ENCODE measurements at places on chromosomes 1 and 21.

- DNase-seq, result no peak
These were observed 3.4 kb downstream of the FAM43B start for GRCh38 chr1:20555758-20556120.

GRCh38 chr1:93668121-93668520 is 13.5 kb downstream of the BCAR3 start:
- DNase-seq, result no peak

GRCh38 chr1:113403065-113403464 is 12.8 kb downstream of the MAGI3 start:
- DNase-seq, result no peak

- DNase-seq, result no peak
These were observed at the start of gene THEM4 for GRCh38 chr1:151909167-151910149. TSS of gene THEM4 (minus strand) at chr1:151909511. CDS start at chr1:151909458, 53 bp downstream.

DNA sequence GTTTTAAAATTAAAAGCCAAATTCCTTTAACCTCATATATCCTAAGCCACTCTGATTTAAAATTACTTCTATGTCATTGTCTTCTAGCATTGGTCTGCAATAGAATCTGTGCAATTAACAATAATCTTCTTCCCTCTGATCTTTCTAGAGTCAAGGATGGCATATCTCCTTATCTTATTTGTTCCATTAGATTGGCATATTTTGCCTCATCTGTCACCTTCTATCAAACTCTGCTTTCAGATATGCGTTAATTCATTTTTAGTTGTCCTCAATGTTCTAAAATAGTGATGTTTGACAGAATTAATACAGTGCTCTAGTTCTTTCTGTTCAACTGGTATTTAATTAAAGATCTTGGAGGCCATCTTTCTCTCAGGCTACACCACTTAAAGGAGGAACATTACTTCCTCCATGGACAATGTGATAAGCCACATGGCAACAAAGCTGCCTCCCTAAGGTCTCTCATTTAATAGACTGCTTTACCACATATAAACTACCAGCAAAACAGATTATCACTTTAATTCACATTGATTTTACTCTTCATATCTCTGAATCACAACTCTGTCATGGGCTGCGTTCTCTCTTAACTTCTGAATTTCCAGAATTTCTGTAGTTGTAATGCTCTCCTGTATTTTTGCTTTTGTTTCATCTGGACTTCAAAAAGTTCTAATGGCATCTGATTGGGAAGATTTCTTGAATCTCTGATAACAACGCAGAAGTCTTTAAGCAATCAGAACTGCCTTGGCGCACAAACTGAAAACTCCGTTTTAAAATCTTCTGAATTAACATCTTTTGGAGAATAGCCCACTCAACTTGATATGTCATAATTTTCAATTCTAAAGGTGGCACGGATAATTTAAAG is 2.8 kb downstream of the NRIP1 start:
- DNase-seq, result no peak

- no peak for DNase-seq
These were observed 251.4 kb downstream of the MATN1 start for GRCh38 chr1:30472009-30472408.

GRCh38 chr1:115530407-115530806 is 111.4 kb upstream of the VANGL1 start:
- no peak for DNase-seq

DNA sequence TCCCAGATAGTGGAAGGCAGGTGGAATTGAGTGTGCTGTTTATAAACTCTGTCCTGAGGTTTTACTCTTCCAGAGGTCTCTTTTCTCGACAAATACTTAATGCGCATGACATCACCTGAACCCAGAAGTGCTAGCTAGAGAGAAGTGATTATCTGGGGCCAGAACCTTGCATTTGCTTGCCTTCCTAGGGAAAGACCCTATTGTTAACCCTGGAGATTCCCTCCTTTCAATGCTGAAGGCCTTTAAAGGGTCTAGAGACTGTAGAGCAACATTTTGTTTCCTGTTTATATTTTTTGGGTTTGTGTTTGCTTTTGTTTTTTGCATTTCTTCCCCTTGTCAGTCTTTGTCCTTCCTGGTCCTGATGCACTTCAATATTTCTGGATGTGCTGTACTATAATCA is 36.2 kb downstream of the ATP2B4 start:
- no peak for DNase-seq

- no peak for DNase-seq
These were observed 39.9 kb downstream of the SIPA1L2 start for GRCh38 chr1:232589812-232590743.

DNA sequence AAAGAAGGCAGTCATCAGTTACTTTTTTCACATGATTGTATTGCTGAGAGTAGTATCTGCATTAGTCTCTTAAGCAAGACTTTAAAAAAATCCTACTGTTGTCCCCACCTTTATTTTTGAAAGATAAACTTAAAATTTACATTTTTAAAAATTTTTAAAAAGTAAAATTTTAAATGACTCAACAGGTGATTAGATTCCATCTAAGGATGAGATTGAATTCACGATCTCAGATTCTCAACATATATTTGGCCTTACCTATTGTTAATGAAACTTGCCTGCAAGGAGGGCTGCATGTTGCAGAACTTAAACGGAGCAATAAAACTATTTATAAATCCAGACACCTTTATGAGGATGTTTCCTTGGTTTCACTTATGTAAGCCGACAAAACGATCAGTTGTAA is 75.2 kb downstream of the OLFML2B start:
- no peak for DNase-seq

- DNase-seq, result no peak
These were observed at the start of gene GJB4 for GRCh38 chr1:34759503-34760357. TSS of gene GJB4 (plus strand) at chr1:34759740. CDS start at chr1:34761255, 1,515 bp downstream.

DNA sequence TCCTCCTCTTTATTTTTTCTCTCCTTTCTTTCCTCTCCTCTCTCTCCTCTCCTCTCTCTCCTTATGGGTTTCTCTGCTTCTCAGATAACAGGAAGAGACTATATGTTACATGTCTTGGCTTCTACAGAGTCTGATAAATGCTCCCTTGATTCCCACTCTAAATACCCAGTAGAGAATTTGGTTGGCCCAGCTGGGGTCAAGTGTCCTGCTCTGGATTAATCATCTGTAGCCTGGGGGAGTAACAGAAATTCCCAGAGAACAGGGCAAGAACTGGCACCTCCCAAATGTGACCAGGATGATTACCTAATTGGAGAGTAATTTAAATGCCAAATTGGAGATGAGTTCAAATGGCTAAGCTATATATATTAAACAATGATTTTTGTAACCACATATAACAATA is 146.1 kb upstream of the LMO4 start:
- no peak for DNase-seq

DNA sequence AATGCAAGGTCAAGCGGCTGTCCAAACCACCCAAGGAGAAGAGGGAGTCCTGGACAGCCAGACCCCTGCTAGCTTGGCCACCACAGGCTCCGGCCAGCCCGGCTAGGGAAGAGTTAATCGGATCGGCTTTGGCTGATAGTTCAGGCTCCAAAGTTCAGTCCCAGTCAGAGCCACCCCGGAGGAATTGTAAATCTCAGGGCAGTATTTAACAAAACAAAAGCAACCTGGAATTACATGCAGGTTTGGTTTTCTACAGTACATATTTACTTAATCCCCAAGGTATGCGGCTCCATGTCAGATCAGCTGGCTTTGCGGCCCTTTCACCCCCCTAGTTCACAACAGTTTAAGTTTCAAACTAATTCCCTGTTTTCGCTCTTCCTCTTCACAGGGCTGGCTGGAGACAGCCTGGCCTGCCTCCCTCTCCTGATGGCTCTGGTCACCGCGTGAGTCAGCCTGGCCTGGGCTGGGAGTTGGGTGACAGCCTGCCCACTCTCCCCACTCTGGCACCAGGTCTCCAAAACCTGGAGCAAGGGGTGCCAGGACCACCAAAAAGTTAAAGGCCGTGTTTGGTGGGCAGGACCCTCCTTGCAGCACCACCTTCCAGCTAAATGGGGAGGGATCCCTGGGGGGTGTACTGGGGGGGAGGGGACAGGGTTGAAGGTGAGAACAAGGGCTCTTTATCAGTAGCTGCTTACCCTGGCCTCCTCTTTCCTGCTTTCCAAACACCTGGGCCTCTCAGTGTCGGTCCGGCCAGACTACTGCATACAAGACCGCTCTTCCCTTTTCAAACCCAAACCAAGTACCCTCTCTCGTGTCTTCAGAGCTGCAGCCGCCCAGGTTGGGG is 1.9 kb downstream of the DHRS3 start:
- DNase-seq, result no peak

DNA sequence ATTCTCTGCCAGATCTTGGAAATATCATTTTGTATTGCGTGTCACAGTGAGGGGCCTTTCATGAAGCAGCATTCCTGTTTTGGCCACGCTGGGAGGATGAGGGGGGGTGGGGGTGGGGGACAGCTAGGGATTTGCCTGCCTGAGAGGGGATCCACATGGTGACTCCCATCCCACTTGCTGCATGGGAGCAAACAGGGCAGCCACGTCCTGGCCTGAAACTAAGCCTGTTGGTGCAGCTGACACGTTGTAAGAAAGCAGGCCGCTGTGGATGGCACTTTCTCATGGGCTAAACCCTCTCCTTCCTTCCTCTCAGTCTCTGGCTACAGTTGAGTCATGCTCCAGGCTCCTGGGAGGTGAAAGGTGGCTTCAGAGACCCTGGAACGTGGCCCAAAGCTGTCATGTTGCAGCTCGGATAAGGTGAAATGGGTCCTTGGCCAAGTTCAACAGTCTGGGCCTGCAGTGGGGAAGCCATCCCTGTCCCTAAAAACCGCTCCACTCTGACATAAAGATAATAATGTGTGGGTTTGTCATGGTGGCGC is 346.7 kb upstream of the VAMP3 start:
- no peak for DNase-seq

DNA sequence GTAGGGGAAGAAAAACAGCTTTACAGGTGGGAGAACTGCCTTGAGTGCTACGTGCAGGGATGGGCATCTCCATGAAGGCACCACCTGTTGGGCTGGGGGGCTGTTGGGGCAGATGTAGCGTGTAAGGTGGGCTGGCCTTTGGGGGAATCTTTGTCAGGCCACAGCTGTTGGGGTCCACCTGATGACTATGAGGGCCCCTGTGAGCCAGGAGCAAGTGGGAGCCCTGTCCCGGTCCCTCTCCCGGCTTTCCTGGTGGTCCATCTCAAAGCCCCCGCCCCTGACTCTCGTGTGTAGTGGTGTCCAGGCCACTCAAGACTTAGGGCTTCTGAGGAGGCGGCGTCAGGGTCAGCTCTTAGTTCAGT is 13.5 kb downstream of the SLC37A1 start:
- no peak for DNase-seq

GRCh38 chr21:24014381-24014780 is 1592.9 kb downstream of the MRPL39 start:
- no peak for DNase-seq

- DNase-seq, result peak; percentile 60
These were observed 199.3 kb downstream of the TTLL7 start for GRCh38 chr1:83799594-83799993.

DNA sequence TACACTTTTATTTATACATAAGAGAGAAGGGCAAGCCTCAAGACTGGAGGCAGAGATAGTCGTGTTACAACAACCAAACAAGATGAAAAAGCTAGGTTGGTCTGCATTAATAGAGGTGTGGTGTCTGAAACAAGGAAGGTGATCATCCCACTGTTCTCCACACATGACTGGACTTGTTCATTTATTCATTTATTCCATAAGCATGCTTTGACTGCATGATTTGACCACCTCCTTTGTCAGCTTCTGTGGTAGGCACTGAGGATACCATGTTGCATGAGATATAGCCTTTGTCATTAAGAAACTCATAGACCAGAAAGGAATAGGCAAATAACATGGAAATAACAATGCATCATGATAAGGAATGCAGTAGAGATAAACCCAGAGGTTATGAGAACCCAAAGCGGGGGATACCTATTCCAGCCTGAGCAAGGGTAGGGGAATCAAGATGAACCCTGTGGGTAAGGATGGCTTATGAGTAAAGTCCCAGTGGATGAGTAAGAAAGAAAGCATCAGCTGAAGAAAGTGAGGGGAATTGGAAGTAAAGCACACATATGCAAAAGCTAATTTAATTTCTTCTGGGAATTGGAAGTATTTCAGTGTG is 173.7 kb upstream of the FGGY start:
- no peak for DNase-seq

DNA sequence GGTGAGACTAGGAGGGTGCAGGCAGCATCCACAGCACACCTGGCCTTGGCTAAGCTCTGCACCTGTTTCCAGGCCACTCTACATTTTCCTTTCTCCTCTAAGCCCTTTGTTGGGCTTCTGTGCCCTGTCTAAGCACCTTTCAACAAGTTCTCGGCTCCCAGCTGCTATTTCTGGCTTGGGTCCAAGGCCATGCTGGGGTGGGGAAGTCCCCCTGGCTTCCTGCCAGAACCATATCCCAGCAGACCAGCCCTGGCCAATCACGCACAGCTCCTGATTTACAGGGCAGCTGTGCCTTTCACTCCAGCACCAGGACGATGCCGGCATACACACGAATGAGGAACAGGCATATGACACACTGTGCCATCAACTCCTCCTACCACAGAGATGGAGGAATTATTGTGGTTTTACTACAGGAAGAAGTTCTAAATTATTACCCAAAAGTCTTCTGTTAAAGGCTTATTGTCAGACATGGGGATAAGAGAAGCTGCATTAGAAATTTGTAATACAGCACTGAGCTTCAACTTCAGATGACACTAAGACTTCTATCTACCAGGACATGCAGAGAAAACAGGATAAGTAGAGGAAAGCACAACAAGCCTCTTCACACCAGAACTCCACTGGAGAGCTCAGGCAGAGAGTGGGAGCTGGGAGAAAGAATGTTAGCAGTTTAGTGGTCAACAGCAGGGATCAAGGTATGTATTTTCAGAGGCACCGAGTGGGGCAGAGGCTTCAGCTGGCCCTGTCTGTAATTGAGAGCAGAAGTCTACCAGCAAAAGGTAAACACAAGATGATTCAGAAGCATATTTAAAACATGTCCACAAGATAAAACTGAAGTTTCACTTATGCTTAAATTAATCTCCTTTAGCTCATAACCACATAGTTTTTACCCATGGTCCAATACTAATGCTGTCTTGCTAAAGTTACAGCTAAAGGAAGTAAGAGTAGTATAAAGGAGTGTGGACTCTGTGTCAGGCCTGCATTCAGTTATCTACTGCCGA is 37.4 kb downstream of the TRIT1 start:
- peak; percentile 100 for DNase-seq

GRCh38 chr1:180482425-180483275 is 19.7 kb downstream of the ACBD6 start:
- peak; percentile 43 for DNase-seq

GRCh38 chr1:26358411-26359384 is 4.8 kb upstream of the CRYBG2 start:
- no peak for DNase-seq

GRCh38 chr1:47659146-47659545 is 221.3 kb downstream of the FOXD2 start:
- DNase-seq, result peak; percentile 78
